ENCODE measurements at places on chromosomes 7 and 10.

- no peak for DNase-seq
These were observed 65.5 kb downstream of the CYP26A1 start for GRCh38 chr10:93139059-93139655.

DNA sequence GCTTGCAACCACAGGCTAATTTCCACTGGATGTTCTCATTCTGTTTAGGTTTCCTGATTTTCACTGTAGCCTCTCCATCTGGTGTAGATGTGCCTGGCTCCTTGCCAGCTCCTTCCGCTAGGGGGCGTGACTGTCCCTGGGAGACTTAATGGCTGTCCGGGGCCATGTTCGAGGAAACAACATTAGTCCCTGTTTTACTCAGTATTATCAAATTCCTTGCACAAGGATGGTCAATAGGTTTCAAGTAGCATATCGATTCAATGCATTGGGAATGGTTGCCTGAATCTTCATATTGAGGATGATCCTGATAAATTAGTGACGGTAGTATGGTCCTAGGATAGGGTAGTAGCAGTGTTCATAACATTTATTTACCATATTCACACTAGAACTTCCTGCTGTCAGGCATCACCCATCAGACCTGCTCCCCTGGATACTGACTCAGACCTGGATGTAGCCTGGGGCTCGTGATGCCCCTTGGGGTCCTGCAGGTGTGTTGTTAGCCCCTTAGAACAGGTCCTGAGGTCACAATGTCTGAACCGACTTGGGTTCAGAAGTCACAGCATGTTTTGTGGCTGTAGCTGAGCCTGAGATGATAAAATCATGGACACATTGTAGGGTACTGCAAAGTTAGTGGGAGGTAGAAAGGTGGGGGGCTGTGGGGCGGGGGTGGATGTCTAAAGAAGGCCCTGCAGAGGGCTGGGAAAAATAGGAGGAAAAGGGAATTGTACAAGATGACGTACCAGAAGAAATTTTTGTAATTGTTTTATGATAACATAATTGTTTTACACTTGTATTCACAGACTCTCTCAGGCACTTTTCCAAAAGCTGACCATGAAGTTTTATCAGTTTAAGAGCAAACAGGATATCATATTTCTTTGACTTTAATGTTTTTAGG, 8.9 kb upstream of the EXOC6 start:
- DNase-seq: peak; percentile 35

- DNase-seq: no peak
These were observed 53.6 kb downstream of the MINPP1 start for GRCh38 chr10:87558333-87558732.

GRCh38 chr10:80122746-80123145, 9.8 kb upstream of the PLAC9 start:
- DNase-seq: no peak

DNA sequence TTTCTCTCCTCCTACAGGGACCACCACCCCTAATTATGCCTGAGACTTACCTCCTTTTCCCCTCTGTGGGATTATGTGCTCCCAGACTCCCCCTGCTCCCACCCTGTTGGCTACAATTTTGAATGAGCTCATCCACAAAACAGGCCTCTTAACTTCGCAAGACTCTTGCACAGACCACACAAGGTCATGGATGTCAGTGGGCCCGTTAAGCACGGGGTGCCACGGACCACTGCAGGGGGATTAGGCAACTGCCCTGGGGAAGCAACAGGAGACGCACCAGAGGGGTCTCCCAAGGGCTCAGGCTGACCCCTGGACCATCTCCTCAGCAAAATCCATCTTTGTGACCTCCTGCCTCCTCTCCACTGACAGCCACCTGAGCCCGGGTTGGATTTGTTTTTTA, 42.1 kb upstream of the COL13A1 start:
- DNase-seq: no peak

- no peak for DNase-seq
These were observed 64.3 kb downstream of the MGMT start for GRCh38 chr10:129531195-129531968.

- no peak for DNase-seq
These were observed 28.0 kb downstream of the SEPTIN7 start for GRCh38 chr7:35828817-35829216.

DNA sequence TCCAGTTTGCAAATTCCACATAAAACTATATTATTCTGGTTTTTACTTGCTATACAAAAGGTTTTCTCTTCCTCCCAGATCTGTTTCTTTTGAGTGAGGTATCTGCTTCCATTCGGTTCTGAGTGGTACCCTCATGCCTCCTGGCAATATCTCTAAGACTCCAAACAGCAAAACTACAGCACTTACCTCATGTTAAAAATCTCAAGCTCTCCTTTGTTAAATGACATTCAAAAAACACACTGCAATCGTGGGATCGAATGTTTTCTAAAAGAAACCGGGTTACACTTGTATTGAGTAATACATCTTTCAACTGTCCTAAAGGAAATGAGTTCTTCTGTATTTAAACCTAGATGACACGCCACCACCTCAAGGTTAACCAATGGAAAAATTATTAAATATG, 11.1 kb downstream of the YWHAG start:
- DNase-seq: no peak

GRCh38 chr10:112536663-112537062, 89.6 kb downstream of the VTI1A start:
- no peak for DNase-seq

GRCh38 chr7:139902436-139903102, 73.5 kb downstream of the TBXAS1 start:
- no peak for DNase-seq

DNA sequence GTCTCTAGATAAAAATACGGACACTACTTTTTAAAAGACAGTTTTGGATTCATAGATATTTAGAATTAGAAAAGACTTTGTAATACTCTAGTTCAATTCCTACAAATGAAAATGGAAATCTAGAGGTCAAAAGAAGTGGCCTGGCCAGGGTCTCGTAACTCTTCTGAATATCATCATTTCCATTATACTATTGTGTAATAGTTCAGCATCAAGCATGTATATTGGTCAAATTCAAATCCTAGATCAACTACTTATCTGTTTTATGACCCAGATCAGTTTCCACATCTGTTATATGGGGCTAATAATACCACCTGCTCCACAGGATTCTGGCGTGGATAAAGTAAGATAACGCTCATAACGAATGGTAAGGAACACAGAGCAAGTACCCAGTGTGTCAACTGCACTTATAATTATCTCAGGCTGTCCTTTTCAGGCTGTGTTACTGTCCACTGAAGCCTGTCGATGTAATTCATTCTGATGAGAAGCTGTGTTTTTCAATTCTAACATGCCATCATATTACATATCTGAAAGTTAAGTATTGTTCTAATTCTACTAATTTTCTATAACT, 54.3 kb downstream of the ARHGAP21 start:
- no peak for DNase-seq

DNA sequence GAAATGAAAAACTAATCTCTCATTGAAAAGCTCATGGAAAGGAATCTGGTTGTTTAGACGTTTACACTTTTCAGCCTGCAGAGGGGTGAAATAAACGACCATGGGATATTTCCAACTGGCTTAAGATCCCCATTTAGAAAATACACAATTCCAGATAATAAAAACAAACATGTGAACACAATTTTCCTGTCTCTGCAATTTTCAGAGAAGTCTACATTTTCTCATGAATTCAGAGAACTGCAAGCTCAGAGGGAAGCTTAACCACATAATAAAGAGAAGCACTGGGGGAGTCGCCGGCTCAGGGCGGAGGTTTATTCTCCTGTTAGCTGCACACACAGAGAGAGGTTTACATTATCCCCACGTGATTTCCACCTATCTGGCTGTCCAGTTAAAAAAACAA, 215.2 kb downstream of the FANK1 start:
- DNase-seq: no peak

DNA sequence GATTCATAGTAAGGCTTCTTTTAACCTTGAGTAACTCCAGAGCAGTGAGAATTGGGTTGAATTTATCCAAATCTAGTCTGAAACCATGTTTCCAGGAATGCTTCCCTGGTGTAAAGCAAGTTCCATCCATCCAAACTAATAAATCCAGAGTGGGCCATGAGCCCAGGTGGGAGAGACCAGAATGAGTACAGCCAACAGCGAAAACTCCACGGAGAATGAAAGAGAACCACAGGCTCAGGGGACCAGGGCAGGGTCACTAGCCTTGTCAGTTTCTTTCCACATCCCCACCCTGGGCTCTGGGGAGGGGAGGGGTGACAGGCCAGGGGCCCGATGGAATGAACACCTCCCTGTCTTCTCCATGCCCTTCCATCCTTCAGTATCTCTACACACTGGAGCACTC, 180.1 kb downstream of the NEURL1 start:
- DNase-seq: no peak

DNA sequence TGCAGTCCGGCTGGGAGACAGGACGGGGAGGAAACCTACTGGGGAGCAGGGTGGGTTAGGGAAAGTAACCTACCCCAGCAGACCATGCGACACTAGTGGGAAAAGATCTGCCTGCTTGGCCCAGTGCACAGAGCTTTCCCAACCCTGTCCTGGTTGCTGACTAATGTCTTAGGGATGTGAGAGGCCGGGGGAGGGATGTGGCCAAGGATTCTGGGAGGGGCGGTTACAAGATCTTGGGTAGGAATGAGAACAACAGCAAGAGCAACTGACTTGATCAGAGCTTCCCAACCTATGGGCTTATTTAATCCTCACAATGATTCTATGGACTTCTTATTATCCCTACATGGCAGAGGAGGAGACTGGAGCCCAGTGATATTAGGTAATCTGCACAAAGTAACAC, 24.0 kb upstream of the EIF5AL1 start:
- no peak for DNase-seq

DNA sequence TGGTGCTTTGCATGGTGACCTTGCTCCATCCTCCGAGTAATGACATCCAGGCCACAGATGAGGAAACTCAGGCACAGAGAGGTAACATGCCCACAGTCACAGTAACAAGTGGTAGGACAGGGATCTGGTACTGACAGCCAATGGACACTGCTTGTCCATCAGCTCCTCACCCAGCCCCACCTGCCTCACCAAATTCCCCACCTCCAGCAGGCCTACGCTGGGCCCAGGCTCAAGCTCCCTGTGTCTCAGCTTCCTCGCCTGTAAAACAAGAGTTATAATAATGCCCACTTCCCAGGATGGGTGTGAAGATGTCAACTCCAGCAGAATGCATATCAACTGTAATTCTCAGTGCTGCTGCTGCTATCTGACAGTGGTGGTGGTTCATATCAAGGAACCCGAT, 123.8 kb downstream of the GRID1 start:
- DNase-seq: no peak

- DNase-seq: no peak
These were observed 66.1 kb downstream of the AMZ1 start for GRCh38 chr7:2754086-2754485.

DNA sequence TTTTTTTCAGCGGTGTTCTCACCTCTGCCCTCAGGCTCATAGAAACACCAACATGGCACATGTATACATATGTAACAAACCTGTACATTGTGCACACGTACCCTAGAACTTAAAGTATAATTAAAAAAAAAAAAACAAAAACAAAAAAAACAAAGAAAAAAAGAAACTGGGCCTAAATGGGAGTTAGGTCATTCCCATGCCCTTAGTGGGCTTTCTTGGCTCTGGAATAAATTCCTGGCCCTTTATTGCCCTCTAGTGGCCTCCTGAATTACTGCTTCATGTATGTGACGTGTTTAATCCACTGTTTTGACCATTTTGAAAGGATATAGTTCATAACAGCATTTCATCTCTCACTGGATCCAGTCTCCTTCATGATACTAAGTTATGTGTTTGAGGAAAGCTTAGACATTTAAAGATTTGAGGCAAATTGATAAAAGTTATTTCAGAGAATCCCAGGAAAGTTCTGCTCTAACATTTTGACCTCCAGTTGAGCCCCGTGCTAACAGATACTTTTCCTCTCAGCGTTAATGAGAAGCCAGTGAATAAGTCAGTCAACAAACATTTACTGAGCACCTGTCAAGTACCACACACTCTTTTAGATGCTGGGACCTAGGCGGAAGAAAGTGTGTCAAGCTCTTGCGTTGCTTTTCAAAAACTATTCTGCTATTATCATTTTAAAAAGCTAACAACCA, 54.7 kb upstream of the SYPL1 start:
- DNase-seq: peak; percentile 68

DNA sequence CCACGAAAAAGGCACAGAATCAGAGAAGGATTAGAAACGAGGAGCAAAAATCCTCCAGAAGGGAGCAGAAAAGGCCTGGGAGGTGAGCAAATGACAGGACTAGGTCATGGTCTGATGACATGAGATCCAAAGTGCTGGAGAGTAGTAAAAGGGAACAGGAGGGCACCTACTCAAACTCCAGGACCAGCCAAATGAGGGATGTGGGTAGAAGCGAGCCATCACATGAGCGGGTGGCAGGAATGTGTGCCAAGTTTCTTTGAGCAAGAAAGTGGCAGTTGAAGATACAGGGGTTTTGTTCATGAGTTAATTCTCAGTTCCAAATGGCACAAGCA, 112.6 kb downstream of the RNF32 start:
- no peak for DNase-seq

- DNase-seq: no peak
These were observed 11.0 kb downstream of the TBC1D12 start for GRCh38 chr10:94413361-94413760.

Data from NCI-H1930 (cell line).